ENCODE measurements at places on chromosomes 2 and 18.

- DNase-seq, result no peak
Measured at GRCh38 chr18:40011201-40011600, 1943.8 kb upstream of the PIK3C3 start.

- DNase-seq, result no peak
Measured at GRCh38 chr18:14124689-14125088, 7.5 kb downstream of the ZNF519 start.

- DNase-seq, result no peak
Measured at GRCh38 chr2:86541334-86541733, 21.9 kb downstream of the CHMP3 start.

- DNase-seq, result no peak
Measured at GRCh38 chr2:189096769-189097447, 82.7 kb downstream of the COL5A2 start.

DNA sequence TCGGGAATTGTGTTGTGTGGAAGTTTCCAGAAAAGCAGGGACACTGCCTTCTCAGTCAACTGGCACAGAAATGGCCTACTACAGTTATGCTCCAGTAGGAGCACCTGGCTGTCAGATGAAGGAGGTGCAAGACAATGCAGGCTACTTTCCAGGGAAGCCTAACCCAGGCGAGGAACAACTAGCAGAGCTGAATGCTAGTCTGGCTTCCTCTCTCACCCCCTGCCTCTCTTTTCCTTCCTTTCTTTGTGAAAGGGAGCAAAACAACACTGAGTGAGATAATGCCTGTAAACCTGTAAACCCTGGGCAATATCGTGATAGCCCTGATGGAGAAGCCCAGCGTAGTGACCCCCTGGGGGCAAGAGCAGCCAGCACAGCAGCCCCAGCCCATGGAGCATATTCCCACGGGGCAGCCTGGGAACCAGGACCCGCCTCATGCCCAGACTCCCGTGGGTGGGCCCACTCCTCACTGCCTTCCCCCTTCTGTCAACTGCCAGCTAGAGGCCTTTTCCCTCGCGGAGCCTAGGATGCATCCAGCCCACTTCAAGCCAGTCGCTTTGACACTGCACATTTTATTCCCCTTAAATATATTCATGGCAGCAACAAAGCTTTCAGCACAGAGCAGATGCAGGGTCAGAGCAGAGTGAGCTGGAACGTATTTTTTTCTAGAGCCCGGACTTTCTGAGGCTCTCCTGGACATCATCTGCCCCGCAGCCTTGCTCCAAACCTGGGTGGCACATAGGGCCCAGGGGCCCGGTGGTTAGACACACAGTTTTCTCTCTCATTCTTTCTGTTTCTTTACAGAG, 77.0 kb downstream of the PDCL3 start:
- DNase-seq, result no peak

DNA sequence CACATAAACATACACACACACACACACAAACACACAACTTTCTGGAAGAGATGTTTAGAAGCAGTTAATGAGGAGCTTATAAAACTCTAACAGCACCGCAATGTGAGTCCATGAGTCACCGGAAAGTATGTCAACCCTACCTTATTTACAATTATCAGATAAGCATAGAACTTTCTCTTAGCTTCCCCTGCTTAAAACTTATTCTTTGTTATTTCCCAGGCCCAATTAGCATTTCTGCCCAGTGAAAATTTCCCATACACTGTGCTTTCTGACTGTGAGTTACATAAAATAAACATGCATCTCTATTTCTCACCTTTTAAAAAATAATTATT, 737.6 kb downstream of the LRP1B start:
- no peak for DNase-seq

DNA sequence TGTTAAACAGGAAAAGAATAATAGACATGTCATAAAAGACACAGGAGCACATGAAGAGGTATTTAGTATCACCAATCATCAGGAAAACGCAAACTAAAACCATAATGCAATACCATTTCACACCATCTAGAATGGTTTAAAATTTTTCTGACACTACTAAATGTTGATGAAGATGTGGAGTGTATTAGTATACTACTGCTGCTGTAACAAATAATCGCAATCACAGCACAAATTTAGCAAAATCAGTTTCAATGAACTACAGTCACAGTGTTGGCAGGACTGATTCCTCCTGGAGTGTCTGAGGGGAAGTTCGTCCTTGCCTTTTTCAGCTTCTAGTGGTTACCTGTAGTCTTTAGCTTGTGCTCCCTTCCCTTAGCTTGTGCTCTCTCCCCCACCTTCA, 24.1 kb downstream of the SMAD2 start:
- no peak for DNase-seq

- DNase-seq, result no peak
Measured at GRCh38 chr2:3594493-3595281, at the start of gene COLEC11. Gene COLEC11 (plus strand): TSS chr2:3595112. CDS start chr2:3604341, 9,229 bp downstream.

- DNase-seq, result peak; percentile 98
Measured at GRCh38 chr2:68157402-68158133, at the start of gene PNO1. Gene PNO1 (plus strand): TSS chr2:68157888. CDS start chr2:68157935, 47 bp downstream.

DNA sequence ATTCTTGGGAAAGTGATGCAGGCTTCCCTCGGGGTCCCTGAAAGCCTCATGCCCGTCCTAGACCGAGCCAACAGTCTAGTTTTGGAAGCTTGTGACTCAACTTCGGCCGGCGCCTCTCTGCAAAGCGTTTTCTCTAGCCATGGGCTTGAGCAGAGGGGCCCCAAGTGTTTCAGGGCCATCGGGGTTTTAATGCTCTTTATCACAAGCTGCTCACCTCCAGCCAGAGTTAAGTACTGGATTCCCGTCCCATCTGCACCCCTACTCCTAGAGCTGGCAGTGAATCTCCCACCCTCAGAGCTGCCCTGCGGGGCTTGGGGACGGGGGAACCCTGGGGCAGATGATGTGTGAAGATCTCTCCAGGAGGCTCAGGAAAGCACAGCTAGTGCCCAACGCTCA, 7.3 kb downstream of the RAX start:
- no peak for DNase-seq

DNA sequence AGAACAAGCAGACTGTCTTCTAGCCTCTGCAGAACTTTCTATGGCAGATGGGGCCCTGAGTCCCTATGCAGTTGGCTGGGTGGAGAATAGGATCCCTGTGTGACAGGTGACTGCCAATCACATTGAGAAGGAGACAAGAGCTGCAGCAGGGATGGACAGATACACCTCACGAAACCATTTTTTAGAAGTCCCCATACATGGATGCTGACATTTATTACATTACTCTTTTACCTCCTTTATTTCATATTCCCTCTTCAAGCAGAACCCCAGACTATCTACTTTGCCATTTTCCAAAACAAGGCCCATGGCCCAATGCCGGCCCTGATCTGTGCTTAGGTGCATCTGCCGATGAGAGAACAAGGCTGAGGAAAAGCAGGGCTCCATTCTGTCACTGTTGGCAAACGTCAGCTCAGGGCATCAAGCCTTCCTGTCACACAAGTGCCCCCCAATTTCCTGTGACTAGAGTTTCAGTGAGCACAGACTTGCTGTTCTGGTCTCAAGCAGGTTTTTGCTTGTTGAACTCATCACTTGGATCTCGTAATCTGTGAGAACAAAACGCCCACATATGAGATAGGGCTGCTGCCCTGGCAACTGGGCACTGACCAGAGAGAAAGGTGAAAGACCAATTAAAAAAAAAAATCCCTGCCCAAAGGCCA, 35.8 kb downstream of the LOXHD1 start:
- no peak for DNase-seq

DNA sequence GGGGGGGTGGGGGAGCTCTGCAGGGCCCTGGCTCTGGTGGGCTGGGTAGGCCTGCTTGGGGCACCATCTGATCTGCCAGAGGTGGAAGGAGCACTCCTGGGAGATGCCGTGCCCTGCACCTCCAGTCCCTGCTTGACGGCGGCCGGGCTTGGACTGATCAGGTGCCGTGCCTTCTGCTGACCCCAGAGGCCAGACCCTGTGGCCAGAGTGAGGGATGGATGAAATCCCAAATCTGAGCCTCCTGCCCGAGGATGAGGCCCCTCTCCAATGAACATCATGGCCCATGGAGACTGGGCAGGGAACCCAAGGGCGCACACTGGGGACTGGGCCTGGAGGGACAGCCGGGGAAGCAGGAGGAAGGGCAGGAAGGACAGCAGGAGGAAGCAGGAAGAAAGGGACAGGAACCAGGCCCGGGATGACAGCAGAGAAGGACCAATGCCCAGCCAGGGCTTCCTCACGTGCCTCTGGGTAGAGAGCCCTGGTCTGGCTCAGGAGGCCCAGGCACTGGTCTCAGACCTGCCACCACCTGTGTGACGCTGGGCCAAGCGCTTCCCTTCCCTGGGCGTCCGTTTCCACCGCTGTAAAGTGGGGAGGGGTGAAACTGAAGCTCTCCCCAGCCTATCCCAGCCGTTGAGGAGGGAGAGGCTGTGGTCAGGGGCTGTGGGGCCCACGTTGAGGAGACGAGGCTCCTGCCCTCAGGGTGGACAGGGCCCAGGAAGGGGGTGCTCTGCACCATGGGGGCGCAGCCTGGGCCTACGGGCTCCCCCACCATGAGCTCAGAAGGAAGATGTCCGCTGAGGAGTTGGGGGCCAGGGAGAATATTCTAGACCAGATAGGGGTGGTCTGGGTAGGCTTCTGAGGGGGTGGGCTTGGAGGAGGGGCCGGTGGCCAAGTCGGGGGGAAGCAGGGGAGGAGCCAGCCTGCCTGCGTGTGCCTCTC, 1.0 kb upstream of the GPR35 start:
- DNase-seq, result no peak

DNA sequence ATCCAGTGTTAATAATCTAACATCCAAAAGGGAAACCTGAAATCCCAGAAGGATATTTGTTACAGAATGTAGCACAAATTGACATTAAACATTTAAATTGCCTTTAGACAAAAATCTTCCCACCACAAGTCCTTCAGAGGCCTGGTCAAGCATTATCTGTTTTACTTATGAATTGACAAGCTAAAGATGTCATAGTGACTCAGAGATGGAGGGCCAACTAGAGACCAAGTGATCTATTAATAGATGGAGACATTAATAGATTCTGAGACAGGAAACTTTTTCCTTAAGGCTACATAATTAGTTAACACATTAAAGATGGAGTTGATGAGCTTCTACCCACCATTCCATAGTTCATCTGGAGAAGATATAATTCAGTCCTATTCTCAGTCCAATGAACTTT, 526.2 kb downstream of the IRS1 start:
- DNase-seq, result no peak

DNA sequence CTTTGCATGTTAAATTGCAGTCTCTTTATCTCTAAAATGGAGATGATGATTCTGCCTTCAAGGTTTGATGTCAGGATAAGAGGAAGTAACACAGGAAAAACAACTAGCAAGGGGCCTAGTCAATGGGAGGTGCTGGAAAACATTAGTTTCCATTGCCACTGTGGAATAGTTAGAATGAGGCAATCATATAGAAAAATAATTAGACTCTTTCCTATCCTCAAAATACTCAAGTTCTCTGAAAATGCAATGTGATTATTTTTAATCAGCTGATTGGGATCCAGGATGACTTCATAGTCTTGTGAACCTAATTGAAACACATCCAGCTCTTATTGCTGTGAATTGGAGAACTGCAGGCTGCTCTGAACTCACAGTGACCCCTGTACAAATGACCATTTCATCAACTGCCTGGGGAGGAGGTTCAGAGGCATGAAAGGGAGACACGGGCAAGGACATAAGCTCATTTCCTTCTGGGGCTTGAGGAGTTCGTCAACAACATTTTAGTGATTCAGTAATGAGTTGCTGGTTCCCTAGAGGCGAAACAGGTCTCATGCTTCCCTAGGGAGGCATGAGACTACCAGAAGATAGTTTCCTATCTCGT, 422.5 kb downstream of the LPIN1 start:
- DNase-seq, result no peak

GRCh38 chr2:43676322-43677050, at the start of gene C1GALT1C1L:
Gene C1GALT1C1L (minus strand): TSS chr2:43676429. CDS start chr2:43676322, 107 bp downstream.
- no peak for DNase-seq

GRCh38 chr2:41966431-41966893, 81.4 kb upstream of the PKDCC start:
- DNase-seq, result no peak

DNA sequence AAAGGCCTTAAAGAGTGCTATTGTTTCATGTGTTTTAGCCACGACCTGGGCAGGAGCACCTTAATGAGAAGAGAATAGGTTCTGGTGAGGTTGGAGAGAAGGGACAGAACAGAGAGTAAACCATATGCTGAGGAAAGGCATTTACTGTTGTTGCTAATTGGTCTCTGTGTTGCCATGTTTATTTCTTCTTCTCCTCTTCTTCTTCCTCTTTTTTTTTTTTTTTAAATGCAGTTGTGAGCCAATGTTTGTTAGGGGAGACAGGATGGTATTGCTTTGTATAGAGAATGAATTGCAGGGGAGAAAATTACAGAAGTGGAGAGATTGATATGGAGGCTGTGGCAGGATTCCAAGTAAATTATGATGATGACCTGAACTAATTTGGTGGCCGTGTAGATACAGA, 2.6 kb downstream of the SCN9A start:
- no peak for DNase-seq

- no peak for DNase-seq
Measured at GRCh38 chr18:63245600-63245999, 74.0 kb downstream of the BCL2 start.

DNA sequence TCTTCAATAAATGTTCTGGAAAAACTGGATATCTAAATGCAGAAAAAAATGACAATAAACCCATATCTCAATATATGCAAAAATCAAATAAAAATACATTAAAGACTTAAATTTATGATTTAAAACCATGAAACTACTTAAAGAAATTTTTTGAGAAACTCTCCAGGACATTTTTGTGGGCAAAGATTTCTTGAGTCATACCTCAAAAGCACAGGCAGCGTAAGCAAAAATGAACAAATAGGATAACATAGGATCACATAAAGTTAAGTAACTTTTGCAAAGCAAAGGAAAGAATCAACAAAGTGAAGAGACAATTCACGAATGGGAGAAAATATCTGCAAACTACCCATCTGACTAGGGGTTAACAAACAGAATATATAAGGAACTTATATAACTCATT, 1545.5 kb downstream of the SUCLG1 start:
- no peak for DNase-seq

GRCh38 chr2:31511376-31511775, 69.4 kb downstream of the SRD5A2 start:
- no peak for DNase-seq

DNA sequence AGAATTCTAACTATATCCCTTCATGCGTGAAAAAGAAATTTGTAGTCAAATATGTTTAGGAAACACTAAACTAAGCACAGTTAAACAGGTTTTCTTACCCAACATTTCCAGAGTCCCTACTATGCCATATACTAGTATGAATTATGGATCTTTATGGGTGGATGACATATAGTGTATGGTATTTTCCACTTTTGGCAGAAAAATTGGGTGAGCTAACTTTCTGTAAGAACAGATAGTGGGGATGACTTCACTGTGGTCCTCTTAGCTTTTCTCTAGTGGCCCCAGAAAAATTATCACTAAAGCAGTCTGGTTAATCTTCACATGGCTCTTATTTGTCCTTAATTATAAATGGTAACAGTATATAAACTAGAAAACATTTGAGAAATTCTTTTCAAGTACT, 240.0 kb upstream of the GULP1 start:
- DNase-seq, result no peak

- DNase-seq, result no peak
Measured at GRCh38 chr2:148893906-148894305, 18.9 kb downstream of the KIF5C start.

DNA sequence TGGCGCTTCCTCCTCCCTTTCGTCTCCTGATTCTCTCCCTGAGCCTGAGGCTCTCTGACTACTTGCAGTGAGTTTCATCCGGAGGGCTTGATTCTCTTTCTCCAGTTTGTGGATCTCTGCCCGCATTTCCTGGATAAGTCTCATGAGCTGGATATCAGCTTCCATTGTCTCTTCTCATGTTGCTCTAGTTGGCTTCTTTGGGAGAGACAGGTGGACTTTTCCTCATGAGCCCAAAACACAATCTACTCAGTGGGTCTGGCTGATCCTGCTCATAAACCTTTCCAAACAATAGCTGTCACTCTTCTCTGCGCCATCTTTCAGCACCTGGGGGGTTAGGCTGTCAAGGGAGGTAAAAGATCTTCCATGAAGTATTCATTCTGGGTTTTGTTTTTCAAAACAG, at the start of gene CCDC195:
TSS of gene CCDC195 (minus strand) at position 165 of the 400 bp plus-strand sequence. CDS start at position 165, 0 bp downstream.
- DNase-seq, result no peak
